NCI-H510A treated with DMSO at 0.1 percent for 48 hours (cell line): ENCODE measurements at places on chromosomes 1 and 21.

DNA sequence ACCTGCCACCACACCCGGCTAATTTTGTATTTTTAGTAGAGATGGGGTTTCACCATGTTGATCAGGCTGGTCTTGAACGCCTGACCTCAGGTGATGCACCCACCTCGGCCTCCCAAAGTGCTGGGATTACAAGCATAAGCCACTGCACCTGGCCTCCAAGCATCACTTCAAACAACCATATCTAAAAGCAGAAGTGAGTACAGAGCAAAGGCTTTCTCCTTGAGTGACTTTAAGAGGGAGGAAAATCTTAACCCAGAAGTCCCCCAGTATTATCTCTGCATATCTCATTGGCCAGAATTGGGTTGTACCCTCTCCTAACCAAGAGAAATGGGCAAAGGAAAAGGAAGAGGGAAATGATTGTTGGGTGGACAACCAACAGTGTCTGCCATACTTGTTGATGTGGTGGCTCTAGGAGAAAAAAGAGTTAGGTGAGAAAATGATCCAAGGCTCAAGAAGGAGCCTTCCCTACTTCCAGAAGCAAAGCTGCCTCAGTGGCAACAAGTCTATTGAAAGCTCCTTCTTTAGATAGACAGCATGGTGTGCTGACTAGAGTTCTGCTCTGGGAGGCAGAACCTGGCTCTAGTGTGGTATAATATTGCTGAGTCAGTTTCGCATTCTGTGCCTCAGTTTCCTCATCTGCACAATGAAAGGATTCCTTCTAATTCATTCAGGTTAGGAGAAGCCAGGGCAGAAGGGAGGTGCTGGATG is 16.8 kb upstream of the FOXE3 start:
- no peak for DNase-seq

GRCh38 chr1:242811092-242811840 is 286.8 kb upstream of the PLD5 start:
- DNase-seq, result no peak

DNA sequence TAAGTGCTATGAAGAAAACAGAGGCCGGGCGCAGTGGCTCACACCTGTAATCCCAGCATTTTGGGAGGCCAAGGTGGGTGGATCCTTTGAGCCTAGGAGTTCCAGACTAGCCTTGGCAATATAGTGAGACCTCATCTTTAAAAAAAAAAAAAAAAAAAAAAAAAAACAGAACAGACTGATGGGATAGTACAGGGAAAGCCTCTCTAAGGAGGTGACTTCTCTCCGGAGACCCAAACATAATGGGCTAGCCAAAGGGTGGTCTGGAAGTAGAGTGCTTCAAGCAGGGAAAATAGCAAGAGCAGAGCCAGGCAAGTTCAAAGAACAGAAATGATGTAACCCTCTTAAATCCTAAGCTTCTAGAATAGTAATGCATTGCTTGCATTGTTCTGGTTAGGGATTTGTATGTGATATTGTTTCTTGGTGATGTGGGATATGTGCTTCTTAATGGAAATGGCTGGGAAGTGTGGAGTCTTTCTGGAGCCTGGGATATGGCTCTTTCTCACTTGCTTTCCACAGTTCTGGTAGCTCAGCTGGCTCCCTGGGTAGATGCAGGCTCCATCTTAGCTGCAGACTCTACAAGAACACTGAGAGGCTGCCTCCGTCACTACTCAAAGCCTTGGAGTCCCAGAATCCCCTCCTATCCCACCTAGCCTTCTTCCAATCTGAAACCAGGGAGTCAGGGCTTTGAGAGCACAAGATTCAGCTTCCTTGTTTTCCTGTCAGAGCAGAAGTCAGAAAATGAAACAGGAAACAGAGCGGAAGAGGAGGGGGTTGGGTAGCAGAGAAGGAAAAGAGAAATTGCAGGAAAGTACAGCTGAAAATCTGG is 1.9 kb upstream of the PIGV start:
- no peak for DNase-seq

- no peak for DNase-seq
These were observed 56.9 kb downstream of the MIER1 start for GRCh38 chr1:66981679-66982078.

DNA sequence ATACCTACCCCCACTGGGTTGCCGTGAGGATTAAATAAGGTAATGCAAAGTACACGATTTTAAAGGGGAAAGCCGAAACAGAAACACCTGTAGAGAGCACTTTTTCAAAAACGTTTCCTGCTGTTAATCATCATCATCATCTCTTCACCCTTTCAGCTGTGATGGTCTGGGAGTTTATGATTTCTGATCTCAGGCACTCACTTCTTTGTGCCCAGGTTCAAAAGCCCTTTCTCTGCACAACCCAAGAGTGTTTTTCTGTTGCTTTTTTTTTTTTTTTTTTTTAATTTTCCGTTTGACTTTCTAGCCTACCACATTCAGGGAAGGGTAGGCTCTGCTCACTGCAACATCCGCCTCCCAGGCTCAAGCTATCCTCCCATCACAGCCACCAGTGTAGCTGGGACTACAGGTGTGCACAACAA is 936 bp upstream of the UBXN11 start:
- DNase-seq, result no peak

DNA sequence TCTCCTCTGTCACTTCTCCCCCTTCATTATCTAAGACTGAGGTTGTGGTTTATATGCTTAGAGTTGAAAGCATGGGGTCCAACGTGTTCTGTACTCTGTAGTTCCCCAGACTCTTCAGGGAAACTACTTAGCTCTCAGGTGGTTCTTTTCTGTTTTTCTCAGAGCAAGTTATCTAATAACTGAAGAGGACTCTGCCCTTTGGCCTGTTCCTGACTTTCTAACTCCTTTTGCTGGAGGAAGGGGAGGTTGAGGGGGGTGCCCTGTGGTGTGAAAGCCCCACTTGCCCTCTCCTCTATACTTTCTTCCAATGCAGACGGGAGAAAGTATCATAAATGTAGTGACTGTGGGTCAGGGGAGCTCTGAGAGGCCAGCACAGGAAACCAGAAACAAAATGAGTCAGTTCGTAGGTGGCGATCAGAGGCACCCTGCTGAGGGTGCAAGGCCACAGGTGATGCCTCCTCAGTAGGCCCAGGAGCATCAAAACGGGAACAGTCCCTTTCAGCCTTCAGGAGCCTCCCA is 5.0 kb downstream of the SLC25A44 start:
- no peak for DNase-seq

DNA sequence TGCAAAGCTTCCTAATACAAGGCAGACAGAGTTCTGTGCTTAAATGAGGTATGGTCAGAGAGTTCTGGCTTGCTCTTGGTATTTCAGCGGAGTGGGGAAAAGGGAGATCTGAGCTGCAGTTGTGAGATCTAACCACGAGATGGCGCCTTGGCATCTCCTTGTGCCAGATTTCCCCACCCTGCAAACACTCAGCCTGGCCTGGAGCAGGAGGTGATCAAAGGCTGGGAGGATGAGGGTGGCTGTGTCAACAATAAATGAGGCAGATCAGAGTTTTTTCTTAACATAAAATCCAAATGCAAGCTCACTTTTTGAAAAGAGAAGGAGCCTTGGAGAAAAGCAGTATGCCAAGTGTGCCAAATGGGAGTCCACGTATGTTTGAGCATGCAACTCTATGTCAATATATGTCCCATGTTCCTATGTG is 4.1 kb upstream of the TFAP2E start:
- peak; percentile 98 for DNase-seq

GRCh38 chr1:77193951-77194350 is 25.3 kb downstream of the PIGK start:
- no peak for DNase-seq

- DNase-seq, result peak; percentile 96
These were observed 71.6 kb downstream of the PLEKHA6 start for GRCh38 chr1:204288021-204288588.

- peak; percentile 73 for DNase-seq
These were observed 72.8 kb downstream of the S1PR1 start for GRCh38 chr1:101309334-101310311.

- no peak for DNase-seq
These were observed 9.6 kb downstream of the ZBTB17 start for GRCh38 chr1:15966081-15966955.

DNA sequence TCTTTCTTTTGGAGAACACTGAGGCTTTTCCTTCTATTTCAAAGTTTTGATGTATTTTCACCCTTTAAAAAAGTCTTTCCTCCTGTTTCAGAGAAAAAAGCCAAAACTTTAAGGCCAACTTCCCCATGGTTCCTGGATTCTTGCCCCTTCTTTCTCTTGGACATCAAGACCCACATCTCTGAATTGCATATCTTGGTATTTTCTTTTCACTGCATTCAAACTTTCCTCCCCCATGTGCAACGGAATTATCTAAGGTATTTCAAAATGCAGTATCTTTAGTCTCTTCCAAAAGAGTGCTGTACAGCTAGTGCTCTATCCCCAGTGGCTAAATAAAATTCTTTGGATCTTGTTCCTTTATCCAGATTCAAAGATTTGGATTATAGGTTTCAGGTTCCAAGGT is 81.1 kb upstream of the TSPAN2 start:
- DNase-seq, result no peak

DNA sequence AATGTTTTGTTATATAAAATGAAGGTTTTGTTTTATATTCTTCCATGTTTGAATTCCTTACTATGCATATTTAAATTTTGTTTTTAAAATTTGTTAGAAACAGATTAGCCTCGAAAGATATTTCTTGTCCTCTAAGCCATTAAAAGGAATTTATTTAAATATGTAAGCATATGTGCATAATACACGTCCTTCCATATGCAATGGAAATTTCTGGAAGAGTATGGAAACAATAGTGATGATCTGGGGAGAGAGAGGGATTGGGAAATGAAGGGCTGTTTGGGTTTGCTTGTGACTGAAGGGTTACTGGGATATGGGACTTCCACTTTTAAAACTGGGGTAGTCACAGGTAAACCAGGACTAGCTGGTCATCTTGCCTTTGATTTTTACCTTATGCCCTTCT is 21.1 kb downstream of the ECHDC2 start:
- no peak for DNase-seq

DNA sequence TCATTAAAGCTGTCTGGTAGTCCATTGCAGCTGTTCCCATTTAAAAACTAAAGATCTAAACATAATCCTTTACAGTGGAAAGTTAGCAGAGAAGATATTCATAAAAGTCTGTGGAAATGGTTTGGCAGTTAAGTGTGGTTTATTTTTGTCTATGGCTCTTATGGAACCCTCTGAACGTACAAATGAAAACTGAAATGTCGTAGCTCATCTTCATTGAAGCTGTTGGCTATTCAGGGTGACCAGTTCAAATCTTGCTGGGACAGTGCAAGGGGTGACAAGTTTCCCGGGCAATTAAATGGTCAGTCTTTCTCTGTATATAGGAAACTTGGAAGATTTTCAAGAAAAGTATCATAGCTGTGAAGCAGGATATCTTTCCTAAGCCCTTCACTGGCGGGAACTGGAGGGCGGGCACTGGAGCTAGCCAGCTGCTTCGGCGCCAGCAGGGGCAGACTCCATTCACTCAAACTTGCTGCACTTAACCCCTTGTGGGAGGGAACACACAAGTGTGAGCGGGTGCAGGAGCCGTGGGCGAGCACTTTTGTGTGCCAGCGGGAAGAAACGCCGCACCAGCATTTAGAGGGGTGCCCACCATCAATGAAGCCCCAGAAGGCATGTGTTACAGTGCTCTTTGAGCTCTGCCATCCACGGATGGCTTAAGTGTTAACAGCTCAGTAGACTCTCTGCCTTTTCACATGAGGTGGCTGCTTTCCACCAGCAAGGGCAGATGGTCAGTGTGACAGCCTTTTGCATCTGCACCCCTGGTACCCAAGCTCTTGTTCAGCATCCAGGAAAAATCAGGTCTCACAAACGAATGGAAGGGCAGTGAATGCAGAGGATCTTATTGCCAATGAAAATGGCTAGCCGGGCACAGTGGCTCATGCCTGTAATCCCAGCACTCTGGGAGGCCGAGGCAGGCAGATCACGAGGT is 232.1 kb upstream of the KAZN start:
- peak; percentile 73 for DNase-seq

GRCh38 chr21:37994211-37994610 is 78.0 kb upstream of the KCNJ6 start:
- no peak for DNase-seq

GRCh38 chr1:24966121-24966723 is 36.1 kb upstream of the RUNX3 start:
- no peak for DNase-seq

- DNase-seq, result no peak
These were observed 4.8 kb downstream of the SIM2 start for GRCh38 chr21:36703626-36704280.

DNA sequence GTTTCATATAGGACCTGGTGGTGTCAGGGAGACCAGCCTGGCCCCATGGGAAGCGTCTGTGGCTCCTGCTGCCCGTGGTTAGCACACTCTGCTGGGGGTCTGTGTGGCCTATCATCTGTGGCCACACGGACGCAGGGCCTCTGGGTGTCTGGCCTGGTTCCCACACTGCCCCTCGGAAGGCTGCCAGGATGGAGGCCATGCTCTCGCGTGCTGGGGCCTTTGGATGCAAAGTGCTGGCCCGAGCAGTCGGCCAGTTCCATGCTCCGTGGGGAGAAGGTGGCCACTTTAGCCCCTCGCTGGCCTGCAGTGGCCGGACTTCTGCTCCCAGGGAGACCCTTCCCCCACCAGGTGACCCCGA is 20.8 kb upstream of the LRRC3 start:
- DNase-seq, result no peak

- no peak for DNase-seq
These were observed 7.9 kb upstream of the GNPAT start for GRCh38 chr1:231232870-231233734.

DNA sequence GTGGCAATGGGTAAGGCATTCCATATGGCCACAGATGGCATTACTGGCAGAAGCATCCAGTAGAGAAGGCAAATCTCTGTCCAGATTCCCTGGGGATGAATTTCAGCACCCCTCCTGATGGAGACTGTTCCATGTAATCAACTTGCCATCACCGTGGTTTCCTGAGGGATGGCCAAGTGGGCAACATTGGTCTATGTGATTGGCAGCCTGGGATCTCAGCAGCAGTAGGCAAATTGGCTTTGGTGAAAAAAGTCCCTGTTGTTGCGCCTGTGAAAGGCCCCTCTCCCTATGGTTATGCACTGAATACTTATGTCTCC is 19.3 kb downstream of the DMRTB1 start:
- no peak for DNase-seq

- DNase-seq, result no peak
These were observed 107.8 kb downstream of the PLPPR5 start for GRCh38 chr1:98896711-98897445.
